ENCODE measurements at places on chromosomes 1 and 21.

DNA sequence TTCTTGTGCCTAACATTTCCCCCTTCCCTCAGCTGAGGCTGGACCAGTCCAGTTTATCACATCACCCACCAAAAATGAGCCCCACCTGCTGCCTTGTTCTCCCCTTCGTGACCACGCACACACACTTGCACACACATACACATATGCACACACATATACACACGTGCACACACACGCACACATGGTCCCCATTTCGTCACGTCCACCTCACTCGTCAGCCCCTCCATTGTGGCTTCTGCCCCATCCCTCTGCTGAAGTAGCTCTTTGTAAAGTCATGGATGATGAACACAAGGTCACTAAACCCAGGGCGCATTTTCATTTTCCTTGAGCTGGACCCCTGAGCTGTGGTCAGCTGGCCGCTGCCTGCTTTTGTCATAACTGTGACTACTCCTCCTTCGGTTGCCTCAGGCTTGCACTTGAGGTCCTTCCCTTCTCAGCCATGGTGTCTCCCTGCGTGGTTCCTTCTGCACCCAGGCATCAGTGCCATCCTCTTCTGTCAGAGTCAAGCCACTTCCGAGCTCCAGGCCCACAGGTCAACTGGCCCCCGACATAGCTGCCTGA is 93.8 kb downstream of the SYT2 start:
- DNase-seq: no peak

DNA sequence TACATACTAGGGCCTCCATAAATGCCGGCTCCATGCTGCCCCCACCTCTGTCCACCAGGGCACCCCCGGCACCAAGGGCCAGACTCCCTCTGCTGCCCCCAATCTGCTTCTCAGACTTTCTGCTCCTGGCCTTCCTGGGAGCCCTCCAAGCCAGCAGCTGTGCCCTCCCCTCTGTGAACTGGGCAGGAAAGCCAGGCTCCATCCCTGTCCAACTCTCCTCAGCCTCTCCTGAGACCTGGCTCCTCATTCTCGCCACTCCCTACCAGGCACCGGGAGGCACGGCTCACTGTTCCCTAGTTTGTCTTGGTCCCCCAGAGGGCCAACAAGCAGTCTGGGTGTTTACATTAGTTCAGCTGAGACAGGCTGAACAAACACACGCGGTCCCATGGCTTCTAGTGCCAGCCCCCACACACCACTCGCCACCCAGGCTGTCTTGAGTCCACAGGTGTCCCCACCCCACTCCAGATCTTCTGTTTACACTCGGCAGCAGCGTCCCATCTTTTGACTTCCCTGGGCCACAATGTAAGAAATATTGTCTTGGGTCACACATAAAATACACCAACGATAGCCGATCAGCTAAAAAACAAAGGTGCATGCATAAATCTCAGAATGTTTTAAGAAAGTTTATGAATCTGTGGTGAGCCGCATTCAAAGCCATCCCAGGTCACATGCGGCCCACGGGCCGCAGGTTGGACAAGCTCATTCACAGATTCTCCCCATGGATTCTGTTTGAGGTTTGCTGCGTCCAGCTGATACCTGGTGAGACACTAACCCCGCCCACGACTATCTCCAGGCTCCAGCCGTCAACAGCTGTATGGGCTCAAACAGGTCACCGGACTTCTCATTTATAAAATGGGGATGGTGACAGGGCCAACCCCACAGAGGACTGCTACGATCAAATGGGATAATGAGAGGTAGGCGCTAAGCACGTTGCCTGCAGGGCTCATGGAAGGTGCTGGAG is 29.5 kb upstream of the ECE1 start:
- DNase-seq: no peak

DNA sequence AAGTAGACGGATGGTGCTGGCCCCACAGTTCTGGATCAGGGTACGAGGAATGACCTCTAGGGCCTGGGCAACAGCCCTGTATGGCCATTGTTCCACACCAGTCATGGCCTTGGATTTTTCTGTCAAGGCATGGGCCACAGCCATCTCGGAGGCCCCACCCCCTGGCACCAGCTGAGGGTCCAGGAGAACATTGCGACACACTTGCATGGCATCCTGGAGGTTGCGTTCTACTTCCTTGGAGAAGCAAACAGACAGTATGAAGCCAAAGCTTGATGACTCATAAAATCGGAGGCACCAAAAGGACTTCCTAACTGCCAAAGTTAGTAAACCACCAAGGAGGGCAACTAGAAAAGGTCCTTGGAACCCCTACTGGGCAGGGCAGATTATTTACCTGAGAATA is 11.9 kb upstream of the VHLL start:
- no peak for DNase-seq

DNA sequence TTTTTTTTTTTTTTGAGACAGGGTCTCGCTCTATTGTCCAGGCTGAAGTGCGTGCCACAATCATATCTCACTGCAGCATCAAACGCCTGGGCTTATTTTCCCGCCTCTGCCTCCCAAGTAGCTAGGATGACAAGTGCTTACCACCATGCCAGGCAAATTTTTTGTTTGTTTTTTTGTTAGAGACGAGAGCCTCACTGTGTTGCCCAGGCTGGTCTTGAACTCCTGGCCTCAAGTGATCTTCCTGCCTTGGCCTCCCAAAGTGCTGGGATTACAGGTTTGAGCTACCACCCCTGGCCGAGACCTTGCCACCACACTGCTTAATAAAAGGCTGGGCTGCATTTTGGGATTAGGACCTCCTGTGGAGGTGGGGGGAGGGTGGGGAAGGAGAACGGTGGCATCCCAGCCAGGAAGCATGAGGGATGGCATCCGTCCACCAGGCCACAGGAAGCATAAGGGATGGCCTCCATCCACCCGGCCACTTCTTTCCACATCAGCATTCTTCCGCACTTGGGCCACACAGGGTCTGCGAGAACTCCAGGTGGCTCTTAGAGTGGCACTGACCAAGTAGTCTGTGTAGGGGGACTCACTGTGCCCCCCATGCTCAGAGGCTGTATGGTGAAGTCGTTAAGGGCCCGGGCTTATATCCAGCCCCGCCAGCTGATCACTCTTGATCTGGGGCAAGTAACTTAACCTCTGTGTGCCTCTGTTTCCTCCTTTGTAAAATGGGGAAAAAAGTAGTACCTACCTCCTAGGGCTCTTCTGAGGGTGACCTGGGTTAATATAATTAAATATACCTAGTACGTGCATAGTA is 75.0 kb downstream of the GALNT2 start:
- no peak for DNase-seq

DNA sequence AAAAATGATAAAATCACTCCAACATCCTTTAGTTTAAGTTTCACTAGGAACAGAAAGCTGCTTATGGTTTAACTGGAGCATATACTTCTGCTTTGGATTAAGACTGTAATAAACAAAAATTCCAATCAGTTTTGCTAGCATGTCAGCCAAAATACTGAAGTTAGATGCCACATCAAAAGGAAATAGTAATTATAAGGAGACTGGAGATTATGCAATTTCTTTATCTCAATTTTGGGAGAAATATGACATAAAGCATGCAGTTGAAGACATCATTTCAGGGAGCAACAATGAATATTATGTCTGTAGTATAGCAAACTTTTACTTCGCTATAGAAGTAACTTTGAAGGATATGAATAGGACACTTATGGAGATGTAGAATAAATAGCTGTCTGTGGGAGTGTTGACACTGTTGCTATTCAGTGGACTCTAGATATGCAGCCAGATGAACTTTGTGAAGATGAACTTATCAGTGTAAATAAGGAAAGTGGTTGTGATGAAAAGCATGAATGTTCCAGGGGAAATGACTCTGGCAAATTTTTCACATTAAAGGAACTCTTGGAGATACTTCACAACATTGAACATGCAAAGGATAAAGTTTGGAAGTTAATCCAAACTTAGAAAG is 107.8 kb downstream of the RABGAP1L start:
- no peak for DNase-seq

GRCh38 chr1:228801068-228801467 is 65.8 kb downstream of the RHOU start:
- DNase-seq: no peak

- DNase-seq: no peak
These were observed 16.8 kb downstream of the ERRFI1 start for GRCh38 chr1:8009043-8010002.

GRCh38 chr1:30382496-30382895 is 340.9 kb downstream of the MATN1 start:
- DNase-seq: no peak

DNA sequence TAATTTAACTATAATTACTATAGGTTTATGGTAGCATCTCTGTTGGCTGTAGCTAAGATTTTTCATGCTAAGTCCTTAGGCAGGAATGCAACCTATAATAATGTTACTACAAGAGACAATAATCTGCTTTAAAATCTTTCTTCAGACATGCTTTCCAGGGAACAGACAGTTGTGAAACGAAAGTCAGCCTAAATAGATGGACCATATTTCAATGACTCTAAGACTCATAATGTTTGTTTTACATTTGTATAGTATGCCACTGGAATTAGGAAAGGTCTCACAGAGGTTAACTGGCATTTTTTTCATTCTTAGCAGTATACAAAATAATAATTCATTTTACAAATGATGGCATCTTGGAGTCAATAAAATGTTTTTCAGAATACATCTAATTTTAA is 8.1 kb downstream of the RERE start:
- no peak for DNase-seq

- DNase-seq: no peak
These were observed 622.6 kb downstream of the ADGRL2 start for GRCh38 chr1:82423174-82423815.

DNA sequence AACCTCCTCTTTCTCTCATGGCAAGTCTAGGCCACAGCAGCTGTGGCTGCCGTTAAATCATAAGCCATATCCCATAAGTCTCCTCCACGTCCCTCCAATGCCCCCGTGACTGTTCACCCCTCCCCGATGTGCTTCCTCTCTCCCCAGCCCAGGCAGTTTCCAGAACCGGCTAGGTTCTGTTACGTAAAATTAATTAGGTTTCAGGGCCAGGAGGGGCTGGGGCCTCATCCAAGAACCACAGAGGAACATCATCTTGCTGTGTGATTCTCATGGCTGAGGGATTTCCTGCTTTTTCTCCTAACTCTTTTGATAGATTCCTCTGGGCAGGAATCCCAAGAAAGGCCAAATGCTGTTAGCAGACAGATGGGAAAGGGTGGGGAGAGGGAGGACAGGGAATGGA is 141.8 kb upstream of the AJAP1 start:
- DNase-seq: no peak

DNA sequence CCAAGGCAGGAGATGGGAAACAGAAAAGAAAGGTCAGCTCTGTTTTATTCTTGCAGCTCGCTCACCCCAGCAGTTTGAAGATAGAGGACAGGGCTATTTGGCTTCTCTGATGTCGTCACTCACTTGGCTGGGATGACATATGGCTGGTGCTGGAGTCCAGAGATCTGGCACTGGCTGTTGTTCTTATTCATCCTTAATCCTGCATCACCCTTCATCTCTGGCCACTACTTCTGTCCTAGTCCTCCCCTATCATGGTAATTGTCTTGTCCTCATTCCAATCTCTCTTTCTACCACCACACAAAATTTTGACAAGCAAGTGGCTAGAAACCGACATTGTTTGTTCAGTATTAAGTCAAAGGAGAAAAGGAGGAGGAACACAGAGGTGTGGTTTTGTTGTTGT is 103.8 kb upstream of the PDE4B start:
- no peak for DNase-seq

- no peak for DNase-seq
These were observed 197.1 kb downstream of the AJAP1 start for GRCh38 chr1:4851385-4852065.

DNA sequence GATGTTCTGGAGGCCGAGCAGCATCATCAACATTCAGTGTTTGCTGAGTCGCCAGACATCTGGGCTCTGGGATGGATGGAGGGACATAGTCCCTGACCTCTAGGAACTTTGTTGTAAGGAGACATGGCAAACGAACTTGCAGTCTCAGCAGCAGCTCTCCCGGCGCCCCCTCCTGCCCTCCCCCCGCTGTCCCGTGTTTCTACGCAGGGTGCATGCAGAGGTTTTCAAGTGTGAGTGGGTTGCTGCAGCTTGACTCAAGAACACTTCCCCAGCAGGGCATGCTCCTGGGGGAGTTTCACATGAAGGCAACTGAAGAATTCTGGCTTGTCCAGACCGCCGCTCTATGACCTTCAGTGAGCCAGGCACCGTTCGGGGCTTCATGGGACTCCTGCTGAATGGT is 121.9 kb downstream of the CAMTA1 start:
- no peak for DNase-seq

DNA sequence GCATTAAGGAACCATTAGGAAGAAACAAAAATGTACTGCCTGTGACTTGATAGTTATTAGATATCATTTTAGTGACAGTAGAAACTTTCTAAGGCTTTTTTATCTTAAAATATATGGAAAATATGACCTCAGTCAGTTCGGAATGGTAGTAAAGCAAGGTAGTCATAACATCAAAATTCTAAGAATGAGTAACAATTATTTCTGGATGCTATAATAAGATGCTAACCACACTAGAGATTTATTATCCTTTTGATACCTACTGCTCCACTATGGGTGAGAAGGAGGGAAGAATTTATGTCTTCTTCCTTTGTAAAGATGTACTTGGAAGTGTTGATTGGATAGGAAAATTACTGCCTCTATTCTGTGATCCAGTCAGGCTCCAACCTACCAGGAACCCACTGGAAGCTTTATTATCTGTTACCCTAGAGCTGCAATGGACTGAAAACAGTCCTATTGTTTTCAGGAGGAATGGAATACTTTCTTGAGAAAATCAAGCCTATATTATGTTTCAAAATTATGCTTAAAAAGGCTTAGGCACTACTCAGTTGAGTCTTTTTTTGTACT is 8.8 kb downstream of the FMN2 start:
- no peak for DNase-seq

DNA sequence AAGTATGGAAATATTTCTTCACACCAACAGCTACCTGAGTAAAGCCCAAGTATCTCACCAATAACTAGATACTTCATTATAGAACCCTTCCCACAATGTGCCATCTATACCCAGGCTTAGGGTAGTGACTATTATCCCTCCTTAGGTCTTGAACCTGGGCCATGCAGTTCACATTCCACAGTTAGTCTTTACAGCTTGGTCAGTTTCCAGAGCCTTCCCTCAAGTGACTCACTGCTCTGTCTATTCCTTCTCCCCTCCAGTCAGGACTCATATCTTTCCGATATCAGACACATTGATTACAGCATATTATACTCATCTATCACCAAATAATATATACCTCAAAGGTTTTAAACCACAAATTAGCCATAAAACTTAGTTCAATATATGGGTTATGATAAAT is 23.6 kb downstream of the VAMP4 start:
- no peak for DNase-seq

GRCh38 chr1:204478172-204478899 is 16.3 kb downstream of the PIK3C2B start:
- DNase-seq: no peak

- DNase-seq: no peak
These were observed 3.9 kb upstream of the DENND2D start for GRCh38 chr1:111204201-111204982.

- no peak for DNase-seq
These were observed 22.7 kb downstream of the CLIC6 start for GRCh38 chr21:34691390-34692032.

DNA sequence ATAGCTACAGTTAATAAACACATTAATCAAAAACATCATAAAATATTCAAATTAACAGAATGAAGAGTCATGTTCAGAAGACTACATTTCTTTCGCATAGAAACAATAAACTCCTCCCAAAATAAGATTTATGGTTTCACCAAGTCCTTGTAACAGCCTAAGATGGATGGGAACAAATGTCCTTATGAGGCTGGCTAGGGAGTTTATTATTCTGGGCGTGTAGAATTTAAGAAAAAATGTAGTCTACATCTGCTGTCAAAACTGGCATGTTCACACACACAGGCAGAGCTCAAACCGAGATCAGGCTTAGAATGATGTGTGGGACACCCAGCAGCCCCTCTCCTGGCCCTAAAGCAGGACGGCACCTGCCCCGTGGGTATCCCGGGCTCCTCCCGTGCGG is 101.1 kb downstream of the NPHP4 start:
- no peak for DNase-seq
